Astrocyte (in vitro differentiated cells and primary cell): ENCODE measurements at places on chromosomes 12 and 14. TPM values are rescaled to one million over a fixed set of nuclear protein-coding genes. Genes with fewer than 3 reads are reported as not detected.

- no peak overlapping the region for H3K27ac ChIP-seq
- no peaks in the 10 kb centered on the region for H3K36me3 ChIP-seq
- no peak overlapping the region for H3K4me3 ChIP-seq
- no peak for DNase-seq
- H3K4me1 ChIP-seq: peaks cover 11% of the 10 kb centered on the region
- H3K27me3 ChIP-seq: no peaks in the 10 kb centered on the region
Observed at GRCh38 chr12:89456565-89456964, 68.0 kb downstream of the GALNT4 start.

DNA sequence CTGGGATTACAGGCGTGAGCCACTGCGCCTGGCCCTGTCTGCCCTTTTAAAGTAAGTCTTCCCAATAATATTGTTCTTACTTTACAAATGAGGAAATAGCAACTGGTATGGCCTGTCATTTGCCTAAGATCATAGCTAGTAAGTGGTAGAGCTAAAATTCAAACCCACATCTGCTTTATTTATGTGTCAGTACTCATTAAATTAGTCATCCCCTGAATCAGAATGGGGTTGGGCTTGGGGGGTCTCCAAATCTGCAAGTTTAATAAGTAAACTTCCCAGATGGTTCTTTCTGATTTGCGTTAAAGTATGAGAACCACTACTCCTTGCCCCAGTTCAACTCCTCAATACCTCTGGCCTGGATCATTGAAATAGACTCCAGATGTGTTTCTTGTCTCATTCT lies 96.2 kb downstream of the FAR2 start:
- no peak overlapping the region for H3K27ac ChIP-seq
- no peaks in the 10 kb centered on the region for H3K36me3 ChIP-seq
- peak; percentile 29 for DNase-seq
- H3K27me3 ChIP-seq: no peaks in the 10 kb centered on the region
- peaks cover 11% of the 10 kb centered on the region for H3K4me1 ChIP-seq

DNA sequence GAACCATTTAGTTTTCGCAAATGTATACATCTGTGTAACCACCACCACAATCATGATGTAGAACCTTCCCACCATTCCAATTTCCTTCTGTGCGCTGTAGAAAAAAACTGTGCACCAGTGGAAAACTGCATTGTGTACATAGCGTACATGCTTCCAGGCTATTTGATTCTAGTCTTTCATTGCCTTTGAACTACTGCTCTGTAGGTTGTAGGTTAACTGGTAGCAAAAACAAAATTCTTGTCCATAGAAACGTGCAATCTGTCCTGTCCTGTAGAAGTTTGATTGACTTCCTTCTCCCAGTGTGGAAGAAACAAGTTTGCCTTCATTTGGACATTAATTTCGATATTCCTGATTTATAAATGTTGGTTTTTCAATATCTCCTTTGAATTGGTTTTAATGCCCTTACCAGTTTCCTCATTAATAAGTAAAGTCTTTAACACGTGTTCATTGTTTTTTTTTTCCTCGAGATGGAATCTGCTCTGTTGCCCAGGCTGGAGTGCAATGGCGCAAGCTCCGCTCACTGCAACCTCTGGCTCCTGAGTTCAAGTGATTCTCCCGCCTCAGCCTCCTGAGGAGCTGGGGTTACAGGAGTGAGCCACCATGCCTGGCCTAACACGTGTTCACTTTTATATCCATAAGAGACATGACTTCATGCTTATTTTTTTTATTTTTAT lies 3.6 kb upstream of the ISM2 start:
- H3K36me3 ChIP-seq: peaks cover 2% of the 10 kb centered on the region
- H3K4me1 ChIP-seq: peaks cover 7% of the 10 kb centered on the region
- H3K27me3 ChIP-seq: peaks cover 17% of the 10 kb centered on the region
- no peak for DNase-seq
- H3K27ac ChIP-seq: no peak overlapping the region

DNA sequence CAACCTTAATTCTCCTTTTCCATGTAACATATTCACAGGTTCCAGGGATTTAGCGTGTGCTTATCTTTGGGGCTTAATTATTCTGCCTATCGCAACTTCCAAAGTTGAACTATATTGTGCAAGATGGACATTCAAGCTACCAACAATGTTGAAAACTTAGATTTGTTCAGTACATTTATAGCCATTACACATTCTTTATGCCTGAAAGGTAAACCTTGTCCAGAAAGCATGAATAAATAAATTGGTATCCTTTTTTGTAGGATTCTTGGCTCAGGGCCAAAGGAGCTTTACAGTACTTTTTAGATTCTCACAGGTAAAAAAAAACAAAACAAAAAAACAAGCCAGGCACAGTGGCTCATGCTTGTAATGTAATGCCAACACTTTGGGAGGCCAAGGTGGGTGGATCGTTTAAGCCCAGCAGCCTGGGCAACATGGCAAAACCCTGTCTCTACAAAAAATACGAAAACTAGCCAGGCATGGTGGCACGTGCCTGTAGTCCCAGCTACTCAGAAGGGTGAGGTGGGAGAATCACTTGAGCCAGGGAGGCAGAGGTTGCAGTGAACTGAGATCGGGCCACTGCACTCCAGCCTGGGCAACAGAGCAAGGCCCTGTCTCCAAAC lies 3.3 kb downstream of the C12orf56 start:
- H3K36me3 ChIP-seq: no peaks in the 10 kb centered on the region
- no peaks in the 10 kb centered on the region for H3K27me3 ChIP-seq
- H3K4me1 ChIP-seq: peaks cover 5% of the 10 kb centered on the region
- no peak for DNase-seq
- no peak overlapping the region for H3K27ac ChIP-seq

DNA sequence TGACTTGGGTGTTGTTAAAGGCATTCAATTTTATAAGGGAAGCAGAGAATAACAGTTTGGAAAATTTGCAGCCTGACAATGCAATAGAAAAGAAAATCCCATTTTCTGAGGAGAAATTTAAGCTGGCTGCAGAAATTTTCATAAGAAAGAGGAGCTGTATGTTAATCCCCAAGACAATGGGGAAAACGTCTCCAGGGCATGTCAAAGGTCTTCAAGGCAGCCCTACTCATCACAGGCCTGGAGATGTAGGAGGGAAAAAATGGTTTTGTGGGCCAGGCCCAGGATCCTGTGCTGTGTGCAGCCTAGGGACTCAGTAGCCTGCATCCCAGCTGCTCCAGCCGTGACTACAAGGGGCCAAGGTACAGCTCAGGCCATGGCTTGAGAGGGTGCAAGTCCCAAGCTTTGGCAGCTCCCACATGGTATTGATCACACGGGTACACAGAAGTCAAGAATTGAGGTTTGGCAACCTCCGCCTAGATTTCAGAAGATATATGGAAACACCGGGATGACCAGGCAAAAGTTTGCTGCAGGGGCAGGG lies 846.4 kb downstream of the C12orf50 start:
- no peaks in the 10 kb centered on the region for H3K4me1 ChIP-seq
- H3K36me3 ChIP-seq: no peaks in the 10 kb centered on the region
- DNase-seq: no peak
- no peak overlapping the region for H3K4me3 ChIP-seq
- no peak overlapping the region for H3K27ac ChIP-seq

DNA sequence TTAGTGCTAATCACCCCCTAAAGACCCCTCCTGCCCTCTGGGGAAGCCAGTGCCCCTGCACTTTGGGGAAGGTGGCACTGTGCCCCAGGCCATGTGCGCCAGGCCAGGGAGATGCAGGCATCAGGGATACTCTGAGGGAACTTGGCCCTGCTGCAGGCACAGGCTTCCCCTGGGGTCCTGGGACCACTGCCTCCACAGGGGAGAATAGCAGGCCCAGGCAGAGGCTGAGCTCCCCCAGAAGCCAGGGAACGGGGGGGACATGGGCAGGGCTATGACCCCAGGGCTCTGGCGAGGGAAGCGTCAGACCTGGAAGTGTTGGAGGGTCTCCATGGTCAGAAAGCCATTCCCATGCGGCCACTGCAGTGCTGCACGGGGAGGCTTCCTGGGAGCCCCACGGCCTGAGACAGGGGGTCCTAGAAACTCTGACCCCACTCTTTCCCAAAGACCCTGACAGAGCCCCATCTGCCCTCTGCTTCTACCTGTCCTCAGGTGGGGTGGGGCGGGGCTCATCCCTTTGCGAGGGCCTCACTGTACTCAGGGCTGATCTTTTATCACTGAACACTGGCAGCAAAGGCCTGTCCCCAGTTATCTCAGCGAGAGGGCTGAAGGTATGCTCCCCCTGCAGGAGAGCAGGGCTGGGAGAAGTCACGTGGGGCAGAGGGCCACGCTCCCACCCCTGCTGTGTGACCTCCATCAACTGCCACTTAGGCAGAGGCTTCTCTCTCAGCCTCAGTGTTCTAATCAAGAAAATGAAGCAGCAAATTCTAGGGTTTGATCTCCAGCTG lies 160.0 kb downstream of the CALM1 start:
- no peak overlapping the region for H3K4me3 ChIP-seq
- no peak for DNase-seq
- H3K27me3 ChIP-seq: no peaks in the 10 kb centered on the region
- H3K27ac ChIP-seq: no peak overlapping the region
- peaks cover 8% of the 10 kb centered on the region for H3K4me1 ChIP-seq

DNA sequence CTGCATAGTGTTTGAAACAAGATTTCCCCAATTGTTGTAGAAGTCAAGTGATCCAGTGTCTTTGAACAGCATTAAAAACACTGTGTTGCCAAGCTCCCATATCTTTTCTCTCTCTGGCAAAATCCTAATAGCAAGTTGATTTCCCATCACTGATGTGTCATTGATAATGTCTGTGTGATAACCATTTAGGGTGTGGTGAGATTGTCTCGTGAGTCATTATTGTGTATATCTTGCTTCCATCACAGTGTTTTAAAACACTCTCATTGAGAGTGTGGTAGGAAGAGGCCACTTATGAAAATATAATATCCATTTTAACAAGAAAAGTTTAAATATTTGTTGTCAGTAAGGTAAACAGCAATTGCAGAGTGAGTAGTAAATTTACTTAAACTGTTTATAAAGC lies 74.7 kb downstream of the PRORP start:
- no peak overlapping the region for H3K27ac ChIP-seq
- H3K36me3 ChIP-seq: peaks cover 1% of the 10 kb centered on the region
- H3K4me1 ChIP-seq: no peaks in the 10 kb centered on the region
- no peaks in the 10 kb centered on the region for H3K27me3 ChIP-seq
- H3K4me3 ChIP-seq: no peak overlapping the region
- DNase-seq: peak; percentile 67

DNA sequence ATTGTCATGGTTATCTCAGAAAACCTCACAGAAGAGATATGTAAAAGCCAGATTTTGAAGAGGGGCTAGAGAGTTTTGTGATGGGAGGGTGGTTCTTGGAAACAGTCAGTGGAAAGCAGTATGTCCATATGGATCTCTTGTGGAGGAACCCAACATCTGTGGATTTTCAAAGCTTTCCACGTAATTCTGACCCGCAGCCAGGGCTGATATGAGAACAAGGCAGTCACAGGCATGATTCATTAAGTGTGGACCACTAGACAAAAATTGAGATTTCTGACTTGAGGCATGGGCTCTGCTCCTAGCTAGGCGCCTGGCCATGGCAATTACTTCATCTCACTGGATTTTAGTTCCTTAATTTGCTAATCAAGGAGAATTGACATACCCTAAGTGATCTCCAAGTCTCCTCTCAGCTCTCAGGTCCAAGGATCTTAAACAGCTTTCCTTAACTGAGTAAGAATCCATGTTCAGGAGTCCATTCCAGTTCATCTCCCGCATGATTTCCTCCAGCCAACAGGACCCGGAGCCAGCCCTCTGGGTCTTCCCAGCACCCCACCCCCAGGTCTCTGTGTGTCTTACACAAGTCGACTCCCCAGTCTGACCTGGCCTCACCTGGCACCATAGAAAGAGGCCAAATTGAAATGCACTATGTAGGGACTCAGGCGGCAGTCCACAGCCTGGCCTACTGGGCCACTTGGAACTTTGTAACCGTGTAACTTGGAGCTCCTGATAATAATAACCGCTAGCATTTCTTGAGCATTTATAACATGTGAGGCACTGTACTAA lies 176.3 kb upstream of the PARP11 start:
- H3K36me3 ChIP-seq: no peaks in the 10 kb centered on the region
- no peaks in the 10 kb centered on the region for H3K4me1 ChIP-seq
- H3K4me3 ChIP-seq: no peak overlapping the region

- H3K4me1 ChIP-seq: peaks cover 21% of the 10 kb centered on the region
- H3K27ac ChIP-seq: no peak overlapping the region
- H3K36me3 ChIP-seq: no peaks in the 10 kb centered on the region
- no peaks in the 10 kb centered on the region for H3K27me3 ChIP-seq
- no peak for DNase-seq
Observed at GRCh38 chr14:56202256-56202655, 84.0 kb downstream of the PELI2 start.

- no peak overlapping the region for H3K27ac ChIP-seq
- H3K4me3 ChIP-seq: no peak overlapping the region
- peaks cover 9% of the 10 kb centered on the region for H3K36me3 ChIP-seq
- DNase-seq: no peak
- peaks cover 14% of the 10 kb centered on the region for H3K4me1 ChIP-seq
Observed at GRCh38 chr12:122086641-122087285, 8.2 kb downstream of the MLXIP start.

GRCh38 chr12:6118891-6119568 lies 5.4 kb downstream of the VWF start:
- no peak overlapping the region for H3K27ac ChIP-seq
- H3K36me3 ChIP-seq: no peaks in the 10 kb centered on the region
- H3K27me3 ChIP-seq: no peaks in the 10 kb centered on the region

GRCh38 chr12:109893261-109893995 lies 6.6 kb upstream of the TCHP start:
- H3K27me3 ChIP-seq: no peaks in the 10 kb centered on the region
- H3K36me3 ChIP-seq: no peaks in the 10 kb centered on the region
- peaks cover 16% of the 10 kb centered on the region for H3K4me1 ChIP-seq
- H3K4me3 ChIP-seq: no peak overlapping the region
- no peak overlapping the region for H3K27ac ChIP-seq

GRCh38 chr12:68225576-68226476 lies at the start of gene IL26:
TSS of gene IL26 (minus strand) at chr12:68225810. CDS start at chr12:68225756, 54 bp downstream.
- no peak within 1 kb of the TSS for H3K4me3 ChIP-seq
- no peak for DNase-seq
- no peaks in the 10 kb centered on the region for H3K36me3 ChIP-seq
- no peaks in the 10 kb centered on the region for H3K27me3 ChIP-seq

- peak overlapping the region; percentile 96 for H3K27ac ChIP-seq
- no peaks in the 10 kb centered on the region for H3K36me3 ChIP-seq
- no peaks in the 10 kb centered on the region for H3K27me3 ChIP-seq
Observed at GRCh38 chr12:100141998-100142850, 450 bp downstream of the BLTP3B start.

SLC5A8 gene
- not detected in 2 replicates for total RNA-seq

DYNLL1 gene
- 490 and 500 TPM in 2 replicates for total RNA-seq

GPR137C gene
- 0.70 and 1.1 TPM in 2 replicates for total RNA-seq

MGAT4C gene
- total RNA-seq: 1.1 and 1.2 TPM in 2 replicates

ALG10 gene
- total RNA-seq: 5.5 and 7.0 TPM in 2 replicates

MBIP gene
- total RNA-seq: 19.6 and 22.3 TPM in 2 replicates
